Mesendoderm (in vitro differentiated cells): ENCODE measurements at places on chromosomes 11 and 22.
A peak's percentile ranks its signal among the peaks of the same experiment; 100 is the strongest.

- DNase-seq, result peak; percentile 49
Observed at GRCh38 chr22:35997438-35997837, 31.2 kb downstream of the RBFOX2 start.

GRCh38 chr11:34335331-34335730, 22.5 kb downstream of the ABTB2 start:
- DNase-seq, result no peak

- no peak for DNase-seq
Observed at GRCh38 chr11:113562576-113562975, 87.4 kb upstream of the DRD2 start.

- no peak for DNase-seq
Observed at GRCh38 chr11:94128291-94128745, 323 bp upstream of the PANX1 start.

GRCh38 chr22:19607192-19608002, 83.2 kb upstream of the CLDN5 start:
- no peak for DNase-seq

- DNase-seq, result peak; percentile 60
Observed at GRCh38 chr22:36465232-36466021, 16.0 kb downstream of the TXN2 start.

DNA sequence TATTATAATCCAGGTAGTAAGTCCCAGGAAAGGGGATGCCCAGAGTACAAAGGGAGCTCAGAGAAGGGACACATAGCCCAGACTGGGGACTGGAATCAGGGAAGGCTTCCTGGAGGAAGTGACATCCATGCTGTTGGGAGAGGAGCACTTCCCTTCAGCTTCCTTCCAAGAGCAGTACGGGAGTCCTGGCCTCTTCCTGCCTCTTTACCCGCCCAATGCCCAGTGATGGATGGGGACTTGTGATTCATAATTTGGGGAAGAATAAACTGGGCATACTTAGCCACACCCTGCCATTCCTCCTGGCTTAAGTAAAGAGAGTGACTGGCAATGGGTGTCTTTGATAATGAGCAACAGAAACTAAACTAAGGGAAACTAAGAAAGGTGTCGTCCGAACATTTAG, 11.5 kb downstream of the C11orf91 start:
- DNase-seq, result no peak
